ENCODE measurements at places on chromosomes 5 and 9. TPM values are rescaled to one million over a fixed set of nuclear protein-coding genes. Genes with fewer than 3 reads are reported as not detected.

The MAPKAP1 gene
- total RNA-seq, result 122 TPM

The FRMPD1 gene
- total RNA-seq, result not detected

The SLC6A7 gene
- not detected for total RNA-seq

The TRMT10B gene
- total RNA-seq, result 2.3 TPM

The SAXO1 gene
- under 0.01 TPM for total RNA-seq

The LHX3 gene
- total RNA-seq, result not detected

The SH2D3C gene
- 0.28 TPM for total RNA-seq

The OR13C3 gene
- total RNA-seq, result not detected

The GZMA gene
- total RNA-seq, result not detected

The LCN9 gene
- not detected for total RNA-seq

The SEC61B gene
- 180 TPM for total RNA-seq

- H3K36me3 ChIP-seq, result peaks cover 16% of the 10 kb centered on the region
- H3K27ac ChIP-seq, result no peak overlapping the region
- no peak for DNase-seq
- no peak overlapping the region for H3K4me3 ChIP-seq
- no peaks in the 10 kb centered on the region for H3K27me3 ChIP-seq
- no peaks in the 10 kb centered on the region for H3K4me1 ChIP-seq
Observed at GRCh38 chr9:122151267-122151828, 8.2 kb downstream of the NDUFA8 start.

- DNase-seq, result peak; percentile 26
- H3K27ac ChIP-seq, result peak overlapping the region; percentile 95
- peak overlapping the region; percentile 98 for H3K4me3 ChIP-seq
- 0 out of 2 replicates have a peak, but pooled peaks cover 1% of the 10 kb centered on the region for H3K27me3 ChIP-seq
- no peaks in the 10 kb centered on the region for H3K36me3 ChIP-seq
Observed at GRCh38 chr9:71767776-71768321, 464 bp downstream of the CEMIP2 start.

DNA sequence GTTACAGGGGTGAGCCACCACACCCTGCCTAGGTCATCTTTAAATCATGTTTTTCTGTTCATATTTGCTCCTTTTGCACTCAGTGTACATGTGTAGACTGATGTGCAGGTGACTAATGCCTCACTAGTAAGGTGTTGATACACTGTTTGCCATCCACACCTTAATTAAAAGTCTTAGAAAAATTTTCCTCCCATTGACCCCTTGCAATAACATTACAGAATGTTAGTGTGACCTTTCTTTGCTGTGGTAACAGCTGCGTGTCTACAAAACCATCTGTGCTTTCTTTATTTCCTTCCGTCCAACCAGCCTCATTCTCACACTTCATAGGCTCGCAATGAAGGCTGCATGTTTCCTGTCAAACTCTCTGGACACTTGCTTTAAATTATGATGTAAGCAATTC, 6.6 kb upstream of the CEMIP2 start:
- no peak for DNase-seq
- no peaks in the 10 kb centered on the region for H3K36me3 ChIP-seq
- H3K4me1 ChIP-seq, result no peaks in the 10 kb centered on the region
- no peak overlapping the region for H3K27ac ChIP-seq
- 0 out of 2 replicates have a peak, but pooled peaks cover under 1% of the 10 kb centered on the region for H3K27me3 ChIP-seq
- H3K4me3 ChIP-seq, result no peak overlapping the region

- no peaks in the 10 kb centered on the region for H3K27me3 ChIP-seq
- H3K4me3 ChIP-seq, result no peak overlapping the region
- H3K27ac ChIP-seq, result no peak overlapping the region
- DNase-seq, result no peak
- H3K4me1 ChIP-seq, result no peaks in the 10 kb centered on the region
Observed at GRCh38 chr9:72903103-72903502, 49.8 kb downstream of the ALDH1A1 start.

DNA sequence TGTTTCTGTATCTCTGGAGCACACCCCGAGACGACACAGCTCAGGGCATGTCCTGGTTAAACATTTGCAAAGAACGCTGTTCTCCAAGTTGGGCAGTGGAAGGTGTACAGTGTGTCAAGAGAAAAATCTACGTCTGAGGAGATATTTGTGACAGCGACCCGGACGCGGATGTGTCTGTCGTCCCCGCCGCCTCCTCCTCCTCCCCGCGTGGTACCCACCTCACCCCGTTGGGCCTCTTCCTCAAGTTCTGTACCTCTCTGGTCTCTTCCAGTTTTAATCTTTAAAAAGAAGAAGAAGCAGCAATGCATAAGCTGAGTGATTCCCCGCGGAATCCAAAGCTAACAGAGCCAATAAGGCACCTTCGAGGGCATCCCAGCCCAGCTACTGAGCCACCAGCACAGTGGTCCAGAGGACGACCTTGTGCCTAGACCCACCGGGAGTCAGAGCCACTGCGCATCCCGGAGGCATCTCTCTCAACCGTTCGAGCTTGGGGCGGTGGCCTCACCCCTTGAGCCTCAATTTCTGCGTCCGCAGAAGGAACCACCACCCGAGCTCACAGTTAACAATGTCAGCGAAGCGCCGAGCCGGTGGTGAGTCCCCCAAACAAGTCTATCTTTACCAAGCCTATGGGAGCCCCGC, 467 bp downstream of the C9orf78 start:
- H3K27ac ChIP-seq, result peak overlapping the region; percentile 79
- no peak for DNase-seq
- peaks cover 11% of the 10 kb centered on the region for H3K4me1 ChIP-seq
- H3K36me3 ChIP-seq, result peaks cover 18% of the 10 kb centered on the region
- no peaks in the 10 kb centered on the region for H3K27me3 ChIP-seq
- H3K4me3 ChIP-seq, result peak overlapping the region; percentile 94

GRCh38 chr9:35518225-35518821, 28.4 kb downstream of the RUSC2 start:
- H3K4me1 ChIP-seq, result peaks cover 42% of the 10 kb centered on the region
- peak overlapping the region; percentile 94 for H3K27ac ChIP-seq
- no peaks in the 10 kb centered on the region for H3K27me3 ChIP-seq
- no peak overlapping the region for H3K4me3 ChIP-seq
- DNase-seq, result peak; percentile 94
- no peaks in the 10 kb centered on the region for H3K36me3 ChIP-seq

GRCh38 chr9:95770653-95771131, 104.8 kb upstream of the ERCC6L2 start:
- H3K36me3 ChIP-seq, result no peaks in the 10 kb centered on the region
- H3K27ac ChIP-seq, result no peak overlapping the region
- H3K27me3 ChIP-seq, result peaks cover 26% of the 10 kb centered on the region
- H3K4me1 ChIP-seq, result peaks cover 20% of the 10 kb centered on the region
- DNase-seq, result no peak
- no peak overlapping the region for H3K4me3 ChIP-seq

DNA sequence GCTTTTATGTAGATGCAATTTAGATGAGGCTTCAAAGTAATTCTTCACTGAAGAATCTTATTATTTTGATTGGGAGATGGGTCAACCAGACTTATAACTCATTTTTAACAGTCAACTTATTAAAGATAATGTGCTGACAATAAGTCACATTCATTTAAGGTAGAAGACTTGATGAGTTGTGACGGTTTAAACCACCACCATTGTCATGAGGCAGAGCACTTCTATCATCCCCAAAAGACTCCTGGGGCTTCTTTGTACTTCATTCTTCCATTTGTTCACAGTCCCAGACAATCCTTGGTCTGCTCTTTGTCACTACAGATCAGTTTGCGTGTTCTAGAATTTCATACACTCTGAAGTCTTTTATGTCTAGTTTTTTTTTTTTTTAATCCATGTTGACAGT, 346.1 kb downstream of the RASEF start:
- H3K27ac ChIP-seq, result no peak overlapping the region
- H3K4me1 ChIP-seq, result no peaks in the 10 kb centered on the region
- no peak overlapping the region for H3K4me3 ChIP-seq
- no peaks in the 10 kb centered on the region for H3K36me3 ChIP-seq
- no peak for DNase-seq
- no peaks in the 10 kb centered on the region for H3K27me3 ChIP-seq

DNA sequence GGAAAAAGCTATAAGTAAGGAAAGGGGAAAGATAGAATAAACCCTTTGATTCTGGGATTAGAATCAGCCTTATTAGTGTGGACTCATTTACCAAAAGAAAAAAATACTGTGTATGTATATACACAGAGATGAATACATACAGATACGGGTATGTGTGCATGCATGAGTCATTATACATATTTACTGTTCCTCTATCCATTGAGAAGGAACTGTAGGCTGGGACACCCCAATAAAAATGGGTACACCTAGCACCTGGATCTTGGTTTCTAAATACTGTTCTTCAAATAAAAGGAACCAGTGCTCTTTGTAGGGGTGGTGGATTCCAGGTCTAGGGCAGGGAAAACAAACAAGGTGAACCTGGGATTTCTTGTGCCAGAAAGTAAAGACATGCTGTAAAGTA, 48.3 kb downstream of the WHRN start:
- H3K27ac ChIP-seq, result no peak overlapping the region
- no peaks in the 10 kb centered on the region for H3K36me3 ChIP-seq
- no peak for DNase-seq
- no peak overlapping the region for H3K4me3 ChIP-seq
- H3K4me1 ChIP-seq, result no peaks in the 10 kb centered on the region

DNA sequence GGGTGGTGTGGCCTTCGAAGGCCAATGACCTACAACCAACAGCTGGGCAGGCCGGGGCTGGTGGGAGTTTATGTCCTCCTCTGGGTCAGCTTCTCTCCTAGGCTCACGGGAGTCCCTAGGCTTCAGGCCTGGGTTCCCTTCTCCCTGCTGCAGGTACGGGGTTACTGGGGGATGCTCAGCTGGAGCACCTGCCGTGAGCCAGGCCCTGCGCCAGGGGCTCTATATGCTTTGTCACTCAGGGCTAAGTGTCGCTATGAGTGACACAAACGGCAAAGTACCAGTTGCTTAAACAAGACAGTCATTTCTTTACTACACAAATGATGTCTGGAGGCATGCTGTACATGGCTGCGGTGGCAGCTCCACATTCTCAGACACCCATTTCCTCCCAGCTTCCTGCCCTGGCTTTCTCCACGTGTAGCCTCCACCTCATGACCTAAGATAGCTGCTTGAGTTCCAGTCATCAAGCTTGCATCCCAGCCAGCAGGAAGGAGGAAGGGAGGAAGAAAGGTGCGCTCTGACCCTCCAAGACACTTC, 22.5 kb upstream of the NINJ1 start:
- no peak overlapping the region for H3K4me3 ChIP-seq
- H3K27ac ChIP-seq, result no peak overlapping the region
- no peak for DNase-seq

- H3K27me3 ChIP-seq, result peaks cover 18% of the 10 kb centered on the region
- H3K36me3 ChIP-seq, result no peaks in the 10 kb centered on the region
- no peak overlapping the region for H3K4me3 ChIP-seq
- no peaks in the 10 kb centered on the region for H3K4me1 ChIP-seq
- no peak for DNase-seq
Observed at GRCh38 chr5:135173662-135174290, 139.7 kb upstream of the PITX1 start.

DNA sequence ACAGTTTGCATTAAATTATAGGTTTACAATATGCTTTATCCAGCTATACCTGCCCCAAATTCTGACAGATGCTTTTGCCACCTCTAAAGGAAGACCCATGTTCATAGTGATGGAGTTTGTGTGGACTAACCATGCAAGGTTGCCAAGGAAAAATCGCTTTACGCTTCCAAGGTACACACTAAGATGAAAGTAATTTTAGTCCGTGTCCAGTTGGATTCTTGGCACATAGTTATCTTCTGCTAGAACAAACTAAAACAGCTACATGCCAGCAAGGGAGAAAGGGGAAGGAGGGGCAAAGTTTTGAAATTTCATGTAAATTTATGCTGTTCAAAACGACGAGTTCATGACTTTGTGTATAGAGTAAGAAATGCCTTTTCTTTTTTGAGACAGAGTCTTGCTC, 41.0 kb downstream of the FXN start:
- H3K27me3 ChIP-seq, result no peaks in the 10 kb centered on the region
- no peaks in the 10 kb centered on the region for H3K36me3 ChIP-seq
- H3K4me1 ChIP-seq, result peaks cover 4% of the 10 kb centered on the region
- no peak overlapping the region for H3K4me3 ChIP-seq
- no peak for DNase-seq

GRCh38 chr5:126849101-126849678, 72.3 kb downstream of the LMNB1 start:
- peak; percentile 41 for DNase-seq
- no peak overlapping the region for H3K27ac ChIP-seq

GRCh38 chr5:145162626-145163025, 672.5 kb downstream of the PRELID2 start:
- no peak overlapping the region for H3K27ac ChIP-seq
- no peak overlapping the region for H3K4me3 ChIP-seq
- DNase-seq, result no peak
- H3K27me3 ChIP-seq, result no peaks in the 10 kb centered on the region

- no peak overlapping the region for H3K4me3 ChIP-seq
- no peak for DNase-seq
- peaks cover 48% of the 10 kb centered on the region for H3K36me3 ChIP-seq
- peaks cover 25% of the 10 kb centered on the region for H3K4me1 ChIP-seq
- no peaks in the 10 kb centered on the region for H3K27me3 ChIP-seq
Observed at GRCh38 chr5:16787278-16787677, 148.8 kb downstream of the MYO10 start.
